ENCODE measurements at places on chromosomes 6 and 20. TPM values are rescaled to one million over a fixed set of nuclear protein-coding genes. Genes with fewer than 3 reads are reported as not detected.

Gene PRL
- total RNA-seq, result not detected

Gene NKAIN4
- total RNA-seq, result 9.4 TPM

Gene EYA4
- 9.6 TPM for total RNA-seq

Gene SAPCD1
- total RNA-seq, result 2.7 TPM

Gene FNDC11
- total RNA-seq, result 0.17 TPM

Gene RNF182
- total RNA-seq, result 3.5 TPM
